AG20443 (cell line): ENCODE measurements at places on chromosomes 3 and 15.
A peak's percentile ranks its signal among the peaks of the same experiment; 100 is the strongest.

DNA sequence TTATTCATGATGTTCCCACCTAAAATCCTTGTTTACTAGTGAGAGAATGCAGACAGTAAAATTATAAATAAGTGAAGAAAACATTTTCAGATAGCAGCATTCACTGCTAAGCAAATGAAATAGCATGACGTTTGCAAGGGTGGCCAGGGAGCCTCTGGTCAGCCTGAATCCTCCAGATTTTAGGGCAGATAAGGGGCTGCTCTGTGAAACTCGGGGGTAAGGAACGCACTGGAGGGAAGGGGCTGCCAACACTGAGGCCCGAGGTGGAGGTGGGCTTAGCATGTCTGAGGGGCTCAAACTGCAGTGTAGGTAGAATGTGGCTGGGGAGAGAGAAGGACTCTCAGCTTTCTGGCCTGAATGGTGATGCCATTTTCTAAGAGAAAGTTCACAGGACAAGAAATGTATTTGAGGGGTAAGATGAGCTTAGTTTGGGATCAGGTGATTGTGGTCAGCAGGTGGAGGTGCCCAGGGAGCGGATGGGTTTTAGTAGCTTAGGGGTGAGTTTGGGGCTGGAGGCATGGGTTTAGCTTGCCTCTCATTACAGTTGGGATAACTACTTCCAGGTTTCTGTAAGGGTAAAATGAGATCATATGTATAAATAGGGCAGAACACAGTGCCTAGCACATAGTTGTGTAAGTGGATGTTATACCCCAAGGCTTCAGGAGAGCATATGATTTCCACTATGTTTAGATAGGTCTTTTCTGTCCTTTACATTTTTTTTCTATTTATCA is 20.5 kb downstream of the GPR171 start:
- DNase-seq: no peak

DNA sequence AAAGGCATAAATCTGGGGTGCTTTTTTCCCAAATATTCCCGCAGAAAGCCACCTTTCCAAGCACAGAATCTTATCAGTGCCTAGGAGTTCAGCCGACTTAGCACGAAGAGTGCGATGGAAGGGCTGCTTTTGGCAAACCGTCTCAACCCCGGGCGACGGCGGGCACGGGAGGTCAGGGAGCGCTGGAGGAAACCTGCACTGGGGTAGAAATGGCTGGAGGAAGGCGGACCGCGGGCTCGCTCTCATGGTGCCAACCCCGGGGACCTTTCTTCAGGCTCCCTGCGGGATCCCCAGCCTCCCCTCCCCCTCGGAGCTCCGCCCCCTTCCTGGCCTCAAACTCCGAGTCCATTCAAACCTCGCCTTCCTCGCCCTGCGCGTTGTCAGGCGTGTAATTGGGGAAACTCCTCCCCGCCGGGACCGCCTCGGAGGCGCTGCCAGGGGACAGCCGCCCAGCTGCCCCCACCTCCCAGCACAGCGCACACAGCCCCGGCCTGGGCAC is at the start of gene GABRG3:
TSS of gene GABRG3 (plus strand) at position 470 of the 499 bp plus-strand sequence.
- DNase-seq: no peak

- DNase-seq: no peak
Observed at GRCh38 chr15:37204692-37205091, 104.3 kb upstream of the MEIS2 start.

DNA sequence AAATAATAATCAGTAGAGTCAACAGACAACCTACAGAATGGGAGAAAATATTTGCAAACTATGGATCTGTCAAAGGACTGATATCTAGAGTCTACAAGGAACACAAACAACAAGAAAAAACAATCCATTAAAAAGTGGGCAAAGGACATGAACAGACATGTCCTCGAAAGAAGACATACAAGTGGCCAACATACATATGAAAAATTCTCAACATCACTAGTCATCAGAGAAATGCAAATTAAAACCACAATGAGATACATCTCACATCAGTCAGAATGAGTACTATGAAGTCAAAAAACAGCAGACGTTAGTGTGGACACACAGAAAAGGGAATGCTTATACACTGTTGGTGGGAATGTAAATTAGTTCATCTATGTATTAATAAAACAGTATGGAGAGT is 33.7 kb downstream of the SLC2A2 start:
- no peak for DNase-seq

GRCh38 chr15:63453186-63453905 is 51.0 kb upstream of the USP3 start:
- no peak for DNase-seq

- no peak for DNase-seq
Observed at GRCh38 chr15:70133296-70133695, 35.6 kb upstream of the TLE3 start.

DNA sequence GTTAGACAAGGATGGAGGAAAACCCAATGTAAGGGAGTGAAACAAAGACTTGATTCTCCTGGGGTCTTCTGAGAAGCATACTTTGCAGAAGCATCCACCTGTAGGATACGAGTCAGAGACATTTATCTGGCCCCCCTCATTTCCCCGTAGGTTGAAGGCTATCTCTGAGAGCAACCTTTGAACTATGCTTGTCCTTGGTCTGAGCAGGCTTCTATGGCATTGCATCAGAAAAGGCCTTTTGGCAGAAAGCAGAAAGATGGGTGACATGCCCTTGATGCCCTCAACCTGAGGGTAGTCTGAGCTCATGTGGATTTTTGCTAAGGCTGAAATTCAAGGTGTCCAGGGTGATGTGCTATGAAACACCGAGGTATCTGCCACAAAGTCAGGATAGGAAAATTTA is 131.6 kb upstream of the SGO1 start:
- no peak for DNase-seq

- no peak for DNase-seq
Observed at GRCh38 chr15:83476708-83477107, 29.6 kb downstream of the SH3GL3 start.

GRCh38 chr3:188689101-188689574 is 482.6 kb upstream of the TPRG1 start:
- peak; percentile 77 for DNase-seq

DNA sequence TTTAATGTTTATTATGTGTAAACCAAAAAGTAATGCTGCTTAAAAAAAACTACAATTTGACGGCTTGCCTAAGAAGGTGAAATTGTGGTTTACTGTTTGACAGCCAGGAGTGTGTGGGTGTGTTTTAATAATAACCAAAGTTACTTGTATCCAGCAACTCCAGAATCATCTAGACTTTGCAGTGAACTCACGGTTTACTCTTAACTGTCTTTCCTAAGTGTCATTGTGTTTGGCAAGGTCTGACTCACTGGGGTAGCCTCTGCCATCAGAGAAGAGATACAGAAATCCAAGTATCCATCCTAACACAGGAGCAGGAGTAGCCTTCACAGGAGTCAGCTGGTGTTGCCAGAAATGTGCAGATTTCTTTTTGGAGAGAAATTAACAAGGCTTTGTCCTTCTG is 151.1 kb downstream of the CTNNB1 start:
- no peak for DNase-seq

GRCh38 chr3:166580561-166580960 is 743.3 kb upstream of the BCHE start:
- DNase-seq: no peak

DNA sequence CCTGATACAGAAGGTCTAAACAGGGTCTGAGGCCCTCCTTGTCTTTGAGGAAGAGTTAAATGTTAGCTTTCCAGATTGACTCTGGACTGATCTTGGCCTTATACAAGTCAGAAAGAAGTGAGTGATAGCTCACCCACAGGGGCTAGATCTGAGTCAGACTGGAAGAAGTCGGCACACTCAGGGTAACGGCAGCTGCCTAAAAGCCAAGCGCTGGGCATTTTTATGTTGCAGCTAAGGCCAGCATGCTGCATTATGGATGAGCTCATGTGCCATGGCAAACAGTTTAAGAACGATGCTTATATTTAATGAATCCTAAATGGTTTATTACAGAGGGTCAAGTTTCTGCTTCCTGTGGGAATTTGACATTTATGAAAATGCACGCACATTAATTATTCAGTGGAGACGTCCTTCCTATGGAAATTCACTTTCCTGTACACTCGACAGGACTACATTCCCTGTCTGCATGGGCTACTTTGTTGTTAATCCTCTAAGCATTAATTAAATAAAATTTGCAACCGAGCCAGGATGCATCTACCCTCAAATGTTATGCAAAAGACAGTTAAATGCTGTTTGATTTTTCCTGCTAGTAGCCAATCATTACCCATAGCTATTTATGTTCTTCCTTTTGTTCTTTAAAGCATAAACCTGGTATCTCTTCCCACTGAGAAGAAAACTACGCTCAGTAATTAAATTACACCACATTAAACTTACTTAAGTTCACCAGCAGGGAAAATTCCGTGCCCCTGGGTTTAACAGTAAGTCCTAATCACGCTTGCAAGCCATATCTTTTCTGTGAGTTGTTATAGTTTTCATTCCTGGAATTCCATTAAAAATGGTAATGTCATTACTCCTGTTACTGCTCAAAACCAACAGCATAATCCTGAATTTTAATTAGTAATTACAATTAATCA is 762.7 kb upstream of the CFAP20DC start:
- no peak for DNase-seq

GRCh38 chr15:90654233-90655136 is 62.7 kb upstream of the BLM start:
- no peak for DNase-seq

GRCh38 chr3:143628971-143629370 is 219.3 kb downstream of the SLC9A9 start:
- DNase-seq: no peak

GRCh38 chr15:78023081-78023665 is 54.3 kb downstream of the TBC1D2B start:
- no peak for DNase-seq

GRCh38 chr3:141294301-141294700 is 62.7 kb downstream of the PXYLP1 start:
- no peak for DNase-seq

GRCh38 chr3:52278510-52279069 is at the start of gene WDR82:
Gene WDR82, minus strand, starts transcription at chr3:52278649. Its CDS starts 288 bp downstream, at chr3:52278361.
- DNase-seq: peak; percentile 97

- DNase-seq: no peak
Observed at GRCh38 chr3:141373232-141373631, 4.9 kb downstream of the ZBTB38 start.

DNA sequence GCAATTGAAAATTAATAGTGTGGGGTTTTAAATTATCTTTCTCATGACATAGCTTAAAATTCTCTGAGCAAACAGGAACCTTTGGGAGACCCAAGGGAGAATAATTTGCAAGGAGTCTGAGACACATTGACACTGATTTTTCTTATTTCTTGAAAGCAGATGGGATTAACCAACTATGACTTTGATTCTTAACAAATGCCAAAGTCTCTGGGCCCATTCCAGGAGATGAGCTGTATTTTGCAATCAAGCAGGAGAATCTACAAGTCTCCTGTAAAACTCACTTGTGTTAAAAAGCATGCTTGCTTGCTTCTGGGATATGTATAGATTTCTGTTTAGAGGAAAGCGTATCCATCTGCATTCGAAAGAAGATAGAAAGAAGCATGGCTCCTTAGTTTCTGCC is 71.3 kb upstream of the STT3B start:
- DNase-seq: no peak

GRCh38 chr3:31439890-31440750 is 92.6 kb upstream of the STT3B start:
- DNase-seq: no peak

DNA sequence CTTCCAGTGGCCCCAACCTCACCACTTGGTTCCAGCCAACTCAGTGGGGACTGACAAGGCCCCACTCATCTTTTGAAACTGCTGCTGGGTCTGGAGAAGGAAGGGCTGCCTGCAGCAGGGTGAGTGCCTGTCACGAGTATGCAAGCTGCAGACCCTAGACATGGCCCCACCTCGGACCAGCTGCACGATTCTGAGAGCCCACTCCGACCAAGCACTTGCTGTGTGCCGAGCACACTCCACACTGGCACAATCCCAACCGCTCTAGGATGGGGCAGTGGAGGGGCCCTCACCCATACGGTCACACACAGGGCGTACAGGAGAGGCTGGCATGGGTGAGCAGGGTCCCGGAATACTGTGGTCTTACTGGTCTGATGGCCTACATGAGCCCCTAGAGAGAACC is 8.0 kb upstream of the PLXND1 start:
- DNase-seq: no peak

- no peak for DNase-seq
Observed at GRCh38 chr3:78926523-78926922, 841.3 kb downstream of the ROBO1 start.

DNA sequence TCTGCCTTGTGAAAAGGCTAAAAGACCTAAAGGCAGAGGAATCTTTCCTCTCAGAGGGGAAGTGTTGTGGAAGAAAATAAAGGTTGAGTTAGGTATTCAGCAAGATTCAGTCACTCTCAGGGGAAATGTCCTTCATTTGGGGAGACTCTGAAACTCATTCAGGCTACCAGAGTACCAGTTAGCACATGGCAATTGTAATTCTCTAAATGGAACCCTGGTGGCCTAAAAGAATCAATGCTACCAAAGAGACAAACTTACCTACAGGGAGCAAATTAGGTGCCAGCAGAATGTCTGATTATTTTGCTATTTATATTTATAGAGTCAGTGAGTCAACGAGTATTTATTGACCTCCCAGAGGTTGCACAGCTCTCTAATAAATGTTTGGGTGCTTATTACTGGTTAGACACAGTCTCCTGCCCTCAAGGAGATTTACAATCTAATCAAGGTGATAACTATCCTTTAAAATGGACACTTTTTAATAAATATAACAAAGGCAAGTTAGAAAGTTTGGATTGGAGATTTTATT is 33.9 kb upstream of the CDIN1 start:
- DNase-seq: no peak

GRCh38 chr3:71142441-71143161 is 440.9 kb downstream of the FOXP1 start:
- DNase-seq: no peak

GRCh38 chr3:23650371-23651140 is 155.2 kb upstream of the UBE2E1 start:
- DNase-seq: peak; percentile 62
